NCI-H1436 (cell line): ENCODE measurements at places on chromosomes 5 and 9.

DNA sequence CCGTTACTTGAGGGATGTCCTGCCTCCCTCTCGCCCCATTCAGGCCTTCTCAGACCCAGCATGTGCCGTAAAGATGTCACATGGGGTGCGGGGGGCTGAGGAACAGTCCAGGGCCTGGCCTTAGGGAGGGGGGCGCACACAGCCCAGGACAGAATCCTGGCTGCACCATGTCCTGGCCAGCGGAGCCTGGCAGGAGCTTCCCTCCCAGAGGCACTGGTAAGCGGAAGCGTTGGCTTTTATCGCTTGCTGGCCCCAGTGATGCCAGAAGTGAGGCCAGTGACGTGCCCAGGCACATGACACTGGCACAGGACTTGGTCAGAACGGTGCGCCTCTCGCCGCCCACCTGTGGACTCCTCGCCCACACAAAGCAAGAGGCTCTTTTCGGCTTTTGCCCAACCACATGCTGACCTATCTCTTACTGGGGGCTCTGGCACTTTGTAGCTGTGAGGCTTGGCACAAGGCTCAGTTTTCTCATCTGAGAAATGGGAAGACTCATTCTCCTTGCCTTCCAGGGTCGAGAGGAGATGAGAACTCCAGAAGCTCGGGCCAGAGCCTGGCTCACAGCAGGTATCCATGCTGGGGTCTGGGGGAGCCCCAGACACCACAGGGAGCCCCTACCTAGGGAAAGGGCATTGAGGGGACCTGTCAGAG is 59.0 kb downstream of the LMX1B start:
- no peak for DNase-seq

DNA sequence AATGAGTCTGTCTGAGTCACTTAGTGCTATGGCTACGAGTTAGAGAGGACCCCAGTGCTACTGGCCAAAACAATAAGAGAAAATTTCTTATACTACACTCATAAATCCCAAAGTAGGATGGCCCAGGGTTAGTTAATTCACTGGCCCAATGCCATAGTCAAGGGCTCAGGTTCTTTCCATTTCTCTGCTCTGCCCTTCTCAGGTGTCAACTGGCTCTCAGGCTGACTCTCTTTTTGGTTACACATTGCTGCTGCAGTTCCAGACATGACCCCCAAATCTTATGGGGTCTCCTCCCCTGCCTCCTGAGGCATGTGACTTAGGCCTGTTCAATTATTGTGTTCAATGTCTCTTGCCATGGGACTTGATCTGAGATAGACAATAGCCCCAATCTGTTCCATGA is 70.4 kb downstream of the ARHGEF37 start:
- no peak for DNase-seq

DNA sequence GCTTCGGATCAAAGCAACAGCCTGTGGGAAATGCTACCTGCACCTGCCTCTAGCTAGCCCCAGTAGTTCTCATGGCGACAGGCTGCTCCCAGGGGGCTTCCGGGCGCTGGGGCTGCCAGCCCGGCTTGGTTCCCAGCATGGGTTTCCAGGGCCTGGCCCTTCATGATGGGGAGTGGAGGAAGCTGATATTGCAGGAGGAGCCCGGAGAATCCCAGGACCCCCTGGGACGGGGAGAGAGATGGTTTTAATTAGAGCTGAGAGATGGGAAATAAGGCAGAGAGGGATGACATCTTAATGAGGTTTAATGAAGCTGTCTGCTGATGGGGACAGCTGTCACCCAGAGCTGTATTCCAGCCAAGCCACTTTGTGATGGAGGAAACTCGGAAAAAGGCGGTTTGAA is 78.6 kb downstream of the CFAP77 start:
- peak; percentile 70 for DNase-seq

- no peak for DNase-seq
These were observed 404.4 kb downstream of the ZNF608 start for GRCh38 chr5:124342027-124342471.

GRCh38 chr5:13878357-13878756 is 66.1 kb downstream of the DNAH5 start:
- no peak for DNase-seq

- DNase-seq, result no peak
These were observed 236.9 kb downstream of the PDE4D start for GRCh38 chr5:59656351-59657254.

GRCh38 chr5:139904566-139904815 is 108.9 kb downstream of the PSD2 start:
- no peak for DNase-seq

DNA sequence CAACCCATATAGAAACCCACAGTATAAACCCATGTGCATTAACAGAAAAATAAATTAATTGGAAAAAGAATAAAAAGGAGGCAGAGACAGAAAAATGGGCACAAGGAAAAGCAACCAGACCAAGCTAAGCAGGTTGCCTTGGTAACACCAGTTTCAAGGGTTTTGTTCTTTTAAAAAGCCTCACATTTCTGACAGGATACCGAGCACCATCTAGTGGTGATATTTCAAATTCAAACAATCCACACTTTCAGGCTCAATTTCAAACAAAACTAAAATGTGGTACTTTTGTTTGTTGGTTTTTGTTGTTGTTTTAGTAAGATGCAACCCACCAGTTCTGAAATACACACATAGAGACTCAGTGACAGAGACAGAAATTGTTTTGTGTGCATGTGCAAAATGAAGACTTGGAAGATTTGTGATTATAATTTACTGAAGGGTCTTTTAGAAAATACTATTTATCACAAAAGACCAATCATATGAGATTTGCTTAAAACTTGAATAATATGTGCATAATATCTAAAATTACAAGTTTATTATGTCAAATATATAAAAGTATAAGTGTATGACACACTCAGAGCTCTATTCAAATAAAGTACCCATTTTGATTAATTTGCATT is 318.2 kb downstream of the SLCO4C1 start:
- peak; percentile 70 for DNase-seq

DNA sequence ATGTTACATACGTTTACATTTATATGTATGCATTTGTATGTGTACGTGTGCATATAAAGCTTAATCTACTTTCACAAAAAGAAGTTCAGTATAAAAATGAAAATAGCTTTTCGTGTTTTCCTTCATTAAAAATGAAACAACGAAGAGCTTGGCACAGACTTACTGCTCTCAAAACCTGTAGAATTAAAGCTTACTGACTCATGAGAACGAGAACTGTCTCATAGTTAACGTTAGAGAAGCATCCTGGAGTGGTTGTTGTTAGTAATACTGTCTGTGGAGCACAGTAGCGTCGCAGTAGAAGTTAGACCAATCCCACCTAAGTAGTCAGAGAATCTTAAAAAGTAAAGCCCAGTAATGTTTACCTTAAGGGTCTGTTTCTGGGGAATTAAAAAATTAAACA is 1.3 kb downstream of the MAT2B start:
- no peak for DNase-seq

GRCh38 chr5:157890836-157891597 is 32.1 kb upstream of the CLINT1 start:
- DNase-seq, result no peak

DNA sequence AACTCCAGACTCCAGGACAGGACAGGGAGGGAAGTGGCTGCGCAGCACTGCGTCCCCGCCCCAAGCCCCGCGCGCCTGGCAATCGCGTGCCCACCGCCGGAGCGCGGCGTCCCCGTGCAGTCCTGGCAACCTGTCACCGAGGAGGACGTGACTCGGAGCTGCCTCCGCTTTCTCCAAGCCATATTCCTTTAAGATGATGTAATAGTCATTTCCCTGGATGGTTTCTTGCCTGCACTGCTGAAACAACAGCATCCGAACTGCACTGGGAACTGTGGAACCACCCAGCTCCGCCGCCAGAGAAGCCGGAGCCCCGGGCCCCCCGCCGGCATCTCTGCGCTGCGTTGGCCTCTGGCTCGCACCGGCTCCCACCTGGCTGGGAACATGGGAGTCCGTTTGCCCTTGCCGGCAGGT is 34.5 kb downstream of the KCTD16 start:
- no peak for DNase-seq

- no peak for DNase-seq
These were observed 56.9 kb upstream of the SIMC1 start for GRCh38 chr5:176181271-176181855.

DNA sequence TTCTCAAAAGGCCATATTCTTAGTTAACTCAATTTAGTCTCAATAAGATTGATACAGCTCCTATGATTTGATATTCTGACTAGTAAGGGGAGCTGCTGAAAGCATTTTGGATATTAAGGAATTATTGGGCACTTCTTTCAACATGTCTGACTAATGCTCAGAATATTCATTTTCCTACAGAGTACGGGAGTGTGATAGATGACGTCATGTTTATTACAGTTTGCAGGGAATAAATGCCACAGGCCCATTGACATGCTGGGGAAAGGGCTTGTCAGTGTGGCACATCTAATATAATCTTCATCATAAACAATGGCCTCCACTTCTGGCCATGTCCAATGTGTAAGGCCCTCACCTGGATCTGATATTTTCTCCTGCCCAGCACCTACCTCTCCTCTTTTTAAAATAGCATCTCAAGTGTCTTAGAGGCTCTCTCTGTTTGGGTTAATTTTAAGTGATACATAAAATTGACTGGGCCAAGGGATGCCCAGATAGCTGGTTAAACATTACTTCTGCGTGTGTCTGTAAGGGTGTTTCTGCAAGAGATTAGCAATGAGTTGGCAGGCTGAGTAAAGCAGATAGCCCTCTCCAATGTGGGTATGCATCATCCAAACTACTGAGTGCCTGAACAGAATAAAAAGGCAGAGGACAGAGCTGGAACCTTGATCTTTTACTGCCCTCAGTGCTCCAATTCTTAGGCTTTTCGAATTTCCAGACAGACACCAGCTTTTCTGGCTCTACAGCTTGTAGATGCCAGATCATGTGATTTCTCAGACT is 99.3 kb downstream of the SLC24A2 start:
- no peak for DNase-seq

DNA sequence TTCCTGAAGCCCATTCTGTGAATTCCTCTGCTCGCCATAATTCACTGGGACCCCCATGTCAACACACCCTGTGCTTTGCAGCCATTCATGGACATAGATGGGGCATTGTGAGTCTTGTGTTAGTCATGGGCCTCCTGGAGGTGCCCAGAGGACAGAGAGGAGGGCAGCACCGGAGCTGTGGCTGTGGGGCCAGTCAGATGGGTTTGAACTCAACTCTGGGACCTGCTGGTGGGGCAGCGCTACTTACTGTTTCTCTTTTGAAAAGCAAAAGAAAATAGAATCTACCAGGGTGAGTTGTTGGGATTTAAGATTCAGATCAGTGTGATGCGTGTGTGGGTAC is 11.3 kb upstream of the EXOC3 start:
- no peak for DNase-seq

- no peak for DNase-seq
These were observed 13.2 kb downstream of the DNAJC25 start for GRCh38 chr9:111644195-111644772.

DNA sequence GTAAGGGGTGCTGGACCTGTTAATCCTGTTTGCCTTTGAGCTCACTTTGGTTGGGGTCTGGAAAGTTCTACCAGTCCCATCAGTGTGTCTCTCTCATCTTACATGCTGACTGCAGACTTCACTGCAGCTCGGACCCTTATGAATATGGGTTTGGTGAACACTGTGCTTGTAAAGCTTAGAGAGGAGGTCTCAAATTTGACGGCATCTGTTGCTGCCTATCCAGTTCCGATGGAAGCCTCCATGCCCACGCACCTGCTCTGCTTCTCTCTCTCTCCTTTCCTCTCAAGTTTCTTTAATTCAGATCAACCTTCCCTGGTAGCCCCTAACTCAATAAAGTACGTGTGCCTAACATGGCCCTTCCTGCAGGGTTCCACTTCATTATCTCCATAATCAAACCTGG is 217.9 kb downstream of the HSPA4 start:
- no peak for DNase-seq

DNA sequence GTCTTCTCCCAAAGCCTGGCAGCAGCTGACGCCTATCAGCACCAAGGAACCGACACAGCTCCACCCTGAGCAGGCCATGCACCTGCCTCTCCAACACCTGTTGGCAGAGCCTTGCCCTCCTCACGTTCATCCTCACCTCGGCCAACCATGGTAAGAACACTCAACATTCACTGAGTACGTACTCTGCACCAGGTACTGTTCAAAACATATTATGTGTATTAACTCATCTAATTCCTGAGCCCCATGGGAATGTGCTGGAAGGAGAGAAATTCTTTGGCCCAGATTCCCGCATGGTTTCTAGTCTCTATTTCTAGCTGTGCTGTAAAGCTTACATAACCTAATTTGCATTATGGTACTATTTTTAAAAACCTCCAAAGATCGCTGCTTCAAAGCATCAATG is 86.1 kb downstream of the GPR21 start:
- no peak for DNase-seq

DNA sequence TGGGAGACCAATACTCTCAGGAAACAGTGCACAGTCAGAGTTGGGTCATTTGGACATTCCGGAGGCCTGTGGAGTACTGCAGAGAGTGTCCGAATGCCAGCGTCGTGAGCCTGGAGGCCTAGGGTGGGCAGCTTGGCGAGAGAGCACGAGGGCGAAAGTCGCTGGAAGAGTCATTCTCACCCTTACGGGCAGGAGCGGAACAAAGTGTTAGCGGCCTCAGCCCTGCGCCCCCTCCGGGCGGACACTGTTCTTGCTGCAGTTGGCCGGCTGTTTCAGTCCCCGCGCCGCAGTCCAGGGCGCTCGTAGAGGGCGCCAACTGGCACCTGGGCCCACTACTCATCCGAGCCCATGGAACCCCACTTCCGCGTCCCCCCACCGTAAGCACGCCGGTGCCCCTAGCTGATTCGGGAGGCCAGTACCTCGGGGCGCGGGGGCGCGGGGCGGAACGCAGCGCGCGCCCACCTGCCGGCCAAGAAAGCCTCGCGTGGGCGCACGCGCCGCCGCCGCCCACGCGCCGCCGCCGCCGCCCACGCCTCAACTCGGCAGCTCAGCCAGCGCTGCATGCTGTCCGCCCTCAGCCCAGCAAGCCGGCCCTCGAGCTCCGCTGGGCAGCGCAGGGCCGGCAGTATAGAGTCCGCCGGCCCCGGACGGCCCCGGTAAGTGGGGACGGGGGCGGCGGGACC is 99.7 kb upstream of the CCL21 start:
- no peak for DNase-seq

DNA sequence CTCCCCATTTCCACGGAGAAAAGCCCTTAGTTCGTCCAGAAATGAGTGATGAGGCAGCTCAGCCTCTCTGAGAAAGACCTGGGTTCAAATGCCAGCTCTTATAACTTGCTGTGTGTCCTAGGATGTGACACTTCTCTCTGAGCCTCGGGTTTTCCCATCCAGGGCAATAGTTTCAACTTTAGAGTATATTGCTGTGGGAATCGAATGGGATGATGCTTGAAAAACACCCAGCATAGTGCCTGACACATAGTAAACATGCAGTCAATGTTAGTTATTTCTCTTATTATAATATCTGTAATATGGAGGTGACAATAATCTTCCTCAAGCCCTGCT is 430 bp upstream of the MAPKAP1 start:
- no peak for DNase-seq

GRCh38 chr9:89958086-89958485 is 353.3 kb downstream of the GADD45G start:
- DNase-seq, result no peak
